ENCODE measurements at places on chromosomes 7 and 10.

GRCh38 chr10:106863549-106863948 is 301.0 kb downstream of the SORCS1 start:
- no peak for DNase-seq

GRCh38 chr7:101605611-101606497 is 23.2 kb downstream of the MYL10 start:
- no peak for DNase-seq

- DNase-seq = no peak
Observed at GRCh38 chr7:153443032-153443701, 609.0 kb upstream of the DPP6 start.

- no peak for DNase-seq
Observed at GRCh38 chr7:129084801-129085551, 30.1 kb upstream of the TNPO3 start.

DNA sequence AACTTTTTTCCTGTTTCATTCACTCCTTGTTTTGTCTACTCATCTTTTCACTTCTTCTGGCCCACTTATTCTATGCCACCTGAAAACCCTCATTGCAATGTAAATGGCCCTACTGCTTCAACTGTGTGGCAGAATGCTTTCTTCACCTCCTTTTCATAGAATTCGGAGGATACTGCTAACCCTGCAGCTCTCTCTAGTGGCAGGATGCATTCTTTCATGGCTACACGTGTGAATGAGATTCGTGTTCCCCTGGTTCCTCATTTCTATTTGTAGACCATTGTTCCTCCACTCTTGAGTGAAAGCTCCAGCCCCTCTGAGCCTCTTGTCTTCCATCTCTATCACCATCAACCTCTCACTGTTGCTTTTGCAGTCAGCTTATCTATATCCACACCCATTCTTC is 20.9 kb upstream of the CYP26C1 start:
- peak; percentile 42 for DNase-seq

Data from EL (cell line).